A673 (cell line): ENCODE measurements at places on chromosomes 2 and 18. TPM values are rescaled to one million over a fixed set of nuclear protein-coding genes. Genes with fewer than 3 reads are reported as not detected.

The RUFY4 gene
- 0.26 and 1.3 TPM in 2 replicates for total RNA-seq

The CD207 gene
- total RNA-seq = 1.1 and 2.4 TPM in 2 replicates

The TANC1 gene
- 9.0 and 12.8 TPM in 2 replicates for total RNA-seq

The OXER1 gene
- total RNA-seq = 0.46 and 0.90 TPM in 2 replicates

The COBLL1 gene
- total RNA-seq = 4.2 and 6.6 TPM in 2 replicates

The PROKR1 gene
- 15.7 and 19.6 TPM in 2 replicates for total RNA-seq

The SP140 gene
- 0.32 and 1.0 TPM in 2 replicates for total RNA-seq

The KIF1A gene
- total RNA-seq = 301 and 330 TPM in 2 replicates

The VWC2L gene
- total RNA-seq = not detected in 2 replicates

The KCNG3 gene
- total RNA-seq = 1.5 and 1.7 TPM in 2 replicates

The ITGA4 gene
- 4.6 and 7.0 TPM in 2 replicates for total RNA-seq

The NEB gene
- total RNA-seq = 2.5 and 7.0 TPM in 2 replicates

The DHRS9 gene
- total RNA-seq = not detected in 2 replicates

The ATOH8 gene
- 4.3 and 4.6 TPM in 2 replicates for total RNA-seq

The ANKRD30BL gene
- 0.97 and 2.2 TPM in 2 replicates for total RNA-seq

The RAB6C gene
- not detected in 2 replicates for total RNA-seq

The ITGB6 gene
- total RNA-seq = not detected in 2 replicates

The CTLA4 gene
- not detected in 2 replicates for total RNA-seq

The LCLAT1 gene
- 31.7 and 35.3 TPM in 2 replicates for total RNA-seq

The CLEC4F gene
- 0.67 and 1.1 TPM in 2 replicates for total RNA-seq

The UGT1A8 gene
- not detected in 2 replicates for total RNA-seq

The HMSD gene
- total RNA-seq = 31.6 and 58.1 TPM in 2 replicates

The DSG1 gene
- total RNA-seq = not detected in 2 replicates

The ATP6V1C2 gene
- not detected in 2 replicates for total RNA-seq

The PCARE gene
- not detected in 2 replicates for total RNA-seq

The CGREF1 gene
- 8.4 and 9.4 TPM in 2 replicates for total RNA-seq

The REEP1 gene
- 3.6 and 4.8 TPM in 2 replicates for total RNA-seq
